ENCODE measurements at places on chromosomes 6 and 20.

GRCh38 chr6:130167655-130168054, 55.1 kb downstream of the SAMD3 start:
- DNase-seq = no peak

- no peak for DNase-seq
Observed at GRCh38 chr6:24990236-24990845, 54.6 kb upstream of the RIPOR2 start.

DNA sequence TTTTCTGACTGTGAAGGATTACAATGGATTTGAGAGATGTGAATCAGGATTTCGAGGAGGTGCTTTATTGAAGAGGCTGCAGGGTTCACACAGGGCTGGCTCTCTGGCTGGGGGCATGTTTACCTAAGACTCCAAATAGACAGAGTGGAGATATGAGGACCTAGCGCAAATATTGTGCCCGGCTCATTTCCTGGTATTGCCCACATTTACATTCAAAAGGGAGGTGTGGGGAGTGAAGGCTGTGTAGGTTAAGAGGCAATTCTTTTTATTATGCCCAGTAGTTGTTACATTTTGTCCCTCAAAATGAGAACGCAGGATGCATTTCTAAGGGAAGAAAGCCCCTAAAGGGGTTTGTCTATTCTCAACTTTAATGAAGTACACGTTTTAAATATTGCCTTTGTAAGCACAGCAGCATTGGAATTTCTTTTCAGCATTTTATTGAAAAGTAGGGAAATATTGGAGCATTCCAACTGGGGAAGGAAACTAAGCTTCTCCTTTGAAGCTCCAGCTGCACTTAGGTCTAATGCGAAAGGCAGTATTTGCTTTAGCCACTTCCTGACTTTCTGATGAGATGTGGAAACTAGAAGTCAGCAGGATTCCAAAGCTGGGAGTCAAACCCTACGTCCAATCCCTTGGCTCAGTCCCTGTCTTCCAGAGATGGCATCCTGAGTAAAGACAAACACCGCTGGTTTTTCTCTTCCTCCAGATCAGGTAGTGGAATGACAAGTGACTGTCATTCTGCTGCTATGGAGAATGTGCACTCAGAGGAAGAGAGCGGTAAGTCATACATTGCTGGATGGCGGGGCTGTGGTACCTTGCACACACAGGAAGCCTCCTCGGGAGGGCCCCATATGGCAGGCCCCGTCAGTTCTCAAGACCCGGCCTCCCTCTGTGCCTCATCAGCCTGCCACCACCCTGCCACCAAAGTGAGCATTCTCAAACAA, 70.7 kb downstream of the MYB start:
- peak; percentile 75 for DNase-seq

GRCh38 chr6:18099511-18099910, 23.0 kb downstream of the NHLRC1 start:
- DNase-seq = no peak

GRCh38 chr6:3162565-3163247, 5.4 kb upstream of the TUBB2A start:
- no peak for DNase-seq

DNA sequence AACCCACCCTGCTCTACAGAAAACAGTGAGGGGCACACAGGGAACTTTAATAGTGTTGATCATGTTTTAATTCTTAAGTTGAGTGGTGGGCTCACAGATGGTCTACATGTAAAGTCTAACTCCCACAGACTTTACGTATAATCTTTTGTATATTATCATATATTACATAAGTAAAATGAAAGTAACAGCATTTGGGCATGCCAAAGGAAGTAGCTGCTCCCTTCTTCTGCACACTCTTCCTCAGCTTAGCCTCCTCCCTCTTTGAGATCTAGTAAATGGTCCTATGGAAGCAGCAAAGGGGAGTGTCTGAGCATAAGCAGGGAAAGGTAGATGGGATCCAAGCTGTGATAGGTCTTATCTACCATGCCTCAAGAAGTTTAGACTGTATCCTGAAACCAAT, 11.2 kb downstream of the MED20 start:
- DNase-seq = no peak

- no peak for DNase-seq
Observed at GRCh38 chr20:60222497-60222896, 264.3 kb downstream of the CDH26 start.

DNA sequence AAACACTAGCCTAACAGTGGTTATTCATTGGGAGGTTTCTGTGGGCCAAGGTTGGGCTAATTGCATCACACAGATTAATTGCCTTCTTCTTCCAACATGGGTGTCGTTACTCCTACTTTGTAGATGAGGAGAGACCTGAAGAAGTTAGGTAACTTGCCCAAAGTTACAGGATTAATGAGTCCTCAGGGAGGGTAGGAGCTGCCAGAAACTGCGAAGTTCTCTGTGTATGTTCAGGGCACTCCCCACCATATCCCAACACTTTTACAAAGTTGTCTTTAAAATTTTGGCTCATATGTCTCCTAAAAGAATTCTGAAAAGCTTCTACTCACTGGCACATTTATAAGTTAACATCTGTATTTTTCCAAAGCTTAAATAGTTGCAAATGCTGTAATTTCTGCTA, 323.5 kb upstream of the HSF2 start:
- no peak for DNase-seq

GRCh38 chr6:132666118-132666517, 7.1 kb upstream of the TAAR1 start:
- no peak for DNase-seq

DNA sequence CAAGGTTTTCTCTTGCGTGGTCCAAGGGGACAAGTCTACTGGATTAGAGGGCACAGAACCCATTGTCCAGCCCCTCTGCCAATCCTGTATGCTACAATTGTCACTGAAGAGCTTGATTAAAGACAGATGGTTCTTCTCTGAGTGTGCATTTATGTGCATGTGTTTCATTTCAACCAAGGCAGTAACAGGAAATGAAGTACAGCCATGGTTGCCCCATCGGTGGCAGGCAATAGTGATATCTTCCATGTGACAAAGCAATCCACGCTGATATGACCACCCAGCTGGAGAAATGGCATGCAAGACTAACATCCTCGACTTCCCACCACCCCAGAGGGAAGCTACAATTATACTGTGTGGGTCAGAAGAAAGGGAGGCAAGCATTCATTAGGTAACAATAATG, 85.5 kb downstream of the UNC5CL start:
- DNase-seq = no peak

DNA sequence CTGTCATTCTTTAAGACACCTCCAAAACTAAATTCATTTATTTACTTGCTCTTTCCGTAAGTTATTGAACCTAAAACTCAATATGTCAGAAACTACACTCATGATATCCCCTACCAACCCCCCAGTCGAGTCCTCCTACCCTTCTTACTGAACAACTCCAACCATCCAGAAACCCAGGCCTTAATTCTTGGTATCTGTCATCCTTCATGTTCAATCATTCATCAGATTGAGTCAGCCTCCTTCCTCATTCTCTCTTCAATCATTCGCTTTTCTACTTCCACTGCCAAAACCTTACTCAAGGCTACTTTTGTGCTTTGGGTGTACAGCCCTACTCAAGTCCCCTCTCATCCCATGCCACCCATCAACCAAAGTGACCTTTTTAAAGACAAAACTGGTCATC, 95.7 kb downstream of the SMLR1 start:
- no peak for DNase-seq

- DNase-seq = no peak
Observed at GRCh38 chr20:6562111-6562510, 205.4 kb upstream of the BMP2 start.

DNA sequence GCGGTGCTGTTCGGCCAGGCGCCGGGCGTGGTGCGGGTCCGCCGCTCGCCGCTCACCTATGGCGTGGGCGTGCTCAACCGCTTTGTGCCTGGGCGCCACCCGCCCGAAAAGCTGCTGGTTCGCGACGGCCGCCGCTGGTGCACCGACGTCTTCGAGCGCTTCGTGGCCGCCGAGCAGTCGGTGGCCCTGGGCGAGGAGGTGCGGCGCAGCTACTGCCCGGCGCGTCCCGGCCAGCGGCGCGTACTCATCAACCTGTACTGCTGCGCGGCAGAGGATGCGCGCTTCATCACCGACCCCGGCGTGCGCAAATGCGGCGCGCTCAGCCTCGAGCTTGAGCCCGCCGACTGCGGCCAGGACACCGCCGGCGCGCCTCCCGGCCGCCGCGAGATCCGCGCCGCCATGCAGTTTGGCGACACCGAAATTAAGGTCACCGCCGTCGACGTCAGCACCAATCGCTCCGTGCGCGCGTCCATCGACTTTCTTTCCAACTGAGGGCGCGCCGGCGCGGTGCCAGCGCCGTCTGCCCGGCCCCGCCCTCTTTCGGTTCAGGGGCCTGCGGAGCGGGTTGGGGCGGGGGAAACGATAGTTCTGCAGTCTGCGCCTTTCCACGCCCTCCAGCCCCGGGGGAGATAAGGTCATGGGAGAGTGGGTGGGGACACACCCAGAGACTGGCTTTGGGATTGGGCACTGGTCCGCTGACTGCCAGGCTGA, 15.7 kb downstream of the ADISSP start:
- no peak for DNase-seq

DNA sequence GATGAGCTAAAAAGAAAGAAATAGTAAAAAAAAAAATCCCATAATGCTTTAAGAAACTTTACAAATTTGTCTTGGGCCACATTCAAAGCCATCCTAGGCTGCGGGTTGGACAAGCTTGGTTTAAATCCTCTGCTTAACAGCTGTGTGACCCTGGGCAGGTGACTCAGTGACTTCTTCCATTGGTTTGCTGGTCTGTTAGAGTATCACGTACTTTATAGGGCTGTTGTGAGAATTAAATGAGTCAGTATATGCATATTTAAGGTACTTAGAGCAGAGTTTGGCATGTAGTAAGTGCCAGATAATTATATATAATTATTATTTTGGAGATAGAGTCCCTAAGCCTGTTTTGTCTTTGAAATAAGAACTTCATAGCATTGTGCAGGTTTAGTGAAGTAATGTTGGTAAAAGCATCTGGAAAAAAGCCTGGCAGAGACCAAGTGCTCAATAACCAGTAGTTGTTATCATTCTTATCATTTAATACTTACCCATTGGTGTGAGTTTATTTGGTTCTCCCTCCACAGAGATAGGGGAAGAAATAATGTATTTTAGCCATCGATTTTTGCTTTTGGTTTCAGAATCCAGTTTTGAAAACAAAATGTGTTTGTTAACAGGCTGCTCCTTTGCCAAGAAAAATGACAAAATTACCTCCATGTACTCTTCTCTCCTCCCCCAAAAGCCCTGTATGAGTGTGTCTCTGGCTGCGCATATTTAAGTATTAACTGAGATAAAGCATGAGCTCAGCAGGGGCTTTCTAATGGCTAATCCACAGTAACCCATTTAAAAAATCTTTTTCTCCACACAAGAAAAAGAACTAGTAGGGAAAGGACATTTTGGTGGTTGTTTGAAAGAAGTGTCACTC, 67.2 kb downstream of the FOXO3 start:
- no peak for DNase-seq

- DNase-seq = no peak
Observed at GRCh38 chr20:2708073-2708415, 15.5 kb downstream of the EBF4 start.

DNA sequence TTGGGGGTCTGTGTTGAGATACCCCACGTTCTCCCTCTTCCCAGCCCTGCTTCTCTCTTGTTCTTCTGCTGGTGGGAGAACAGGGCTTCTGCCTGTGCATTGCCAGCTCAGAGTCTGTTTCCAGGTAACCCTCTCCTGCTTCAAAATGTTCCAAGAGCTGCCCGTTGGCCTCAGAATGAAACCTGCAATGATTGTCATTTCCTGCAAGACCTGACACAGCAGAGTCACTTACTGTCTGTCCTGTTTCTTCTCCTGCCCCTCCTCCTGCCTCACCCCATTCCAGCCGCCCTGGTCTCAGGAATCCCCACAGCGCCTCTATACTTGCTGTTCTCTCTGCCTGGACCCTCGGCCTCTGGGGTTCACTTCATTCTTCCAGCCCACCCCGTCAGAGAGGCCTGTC, 81.4 kb upstream of the ARID1B start:
- DNase-seq = no peak

GRCh38 chr6:111757342-111757741, 115.9 kb downstream of the FYN start:
- DNase-seq = no peak

- peak; percentile 26 for DNase-seq
Observed at GRCh38 chr6:152356662-152357061, 280.5 kb downstream of the SYNE1 start.

DNA sequence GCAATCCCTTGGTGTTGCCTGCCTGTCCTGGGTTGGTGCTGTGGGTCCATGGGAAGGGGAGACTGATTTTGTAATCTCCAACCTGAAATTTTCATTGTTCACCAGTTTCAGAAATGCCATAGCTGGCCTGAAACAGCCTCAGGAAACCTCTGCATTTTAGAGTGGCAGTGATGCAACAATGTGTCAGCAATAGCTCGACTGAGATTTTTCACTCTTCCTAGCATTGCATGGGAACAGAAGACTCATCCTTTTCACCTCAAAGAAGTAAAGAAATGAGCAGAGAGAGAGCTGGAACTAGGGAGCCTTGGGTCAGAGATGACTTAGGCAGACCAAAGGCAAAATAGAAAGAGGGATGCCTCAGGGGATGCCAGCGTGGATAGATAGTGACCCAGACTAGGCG, 23.7 kb upstream of the TMEM14A start:
- no peak for DNase-seq

- DNase-seq = no peak
Observed at GRCh38 chr20:50303573-50304500, 113.2 kb downstream of the CEBPB start.

DNA sequence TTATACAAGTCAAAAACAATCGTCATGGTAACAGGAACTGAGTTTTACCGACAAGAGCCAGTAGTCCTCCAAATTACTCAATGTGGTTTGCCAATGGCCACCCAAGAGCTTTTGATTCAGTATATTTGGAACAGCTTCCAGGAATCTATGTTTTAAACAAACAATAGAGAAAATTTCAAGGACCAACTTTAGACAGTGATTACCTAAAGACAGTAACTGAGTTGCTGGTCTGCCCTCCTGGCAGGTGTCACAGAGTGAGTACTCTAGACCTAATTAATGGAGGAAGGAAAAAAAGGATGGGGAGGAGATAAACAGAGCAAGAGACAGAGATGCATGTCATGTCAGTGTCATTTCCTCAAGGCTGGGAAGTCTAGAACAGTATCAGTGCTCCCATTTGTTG, 361.3 kb upstream of the BTBD3 start:
- DNase-seq = no peak

DNA sequence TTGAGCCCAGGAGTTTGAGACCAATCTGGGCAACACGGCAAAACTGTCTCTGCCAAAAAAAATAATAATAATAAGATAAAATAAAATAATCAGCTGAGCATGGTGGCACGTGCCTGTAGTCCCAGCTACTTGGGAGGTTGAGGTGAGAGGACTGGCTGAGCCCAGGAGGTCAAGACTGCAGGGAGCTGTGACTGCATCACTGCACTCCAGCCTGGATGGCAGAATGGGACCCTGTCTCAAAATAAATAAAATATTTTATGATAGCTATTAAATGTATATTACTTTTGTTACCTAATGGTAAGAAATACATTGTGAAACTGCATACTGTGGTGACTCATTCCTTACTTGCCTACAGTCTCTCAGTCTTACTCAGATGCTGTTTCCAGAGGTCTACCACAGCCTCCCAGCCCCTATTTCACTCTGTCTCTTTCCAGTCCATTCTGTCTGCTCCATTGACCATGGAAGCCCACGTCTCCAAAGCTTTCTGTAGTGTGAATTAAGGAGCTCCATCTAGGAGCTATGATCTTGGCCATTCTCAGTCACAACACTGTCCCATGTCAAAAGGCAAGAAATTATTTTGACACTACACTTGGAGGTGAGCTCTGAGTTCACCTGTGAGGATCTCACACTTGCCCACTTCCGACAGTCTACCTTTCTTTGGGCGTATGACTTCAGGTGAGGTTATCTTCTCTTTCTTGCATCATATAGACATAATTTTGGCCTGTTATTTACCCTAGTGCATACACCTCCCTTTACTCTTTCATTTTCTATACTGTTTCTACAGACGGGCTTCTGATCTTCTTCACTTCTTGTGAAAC, 22.4 kb upstream of the SNX9 start:
- DNase-seq = no peak

All from Jurkat, Clone E6-1 (cell line).